ENCODE measurements at places on chromosomes 7 and 10.

DNA sequence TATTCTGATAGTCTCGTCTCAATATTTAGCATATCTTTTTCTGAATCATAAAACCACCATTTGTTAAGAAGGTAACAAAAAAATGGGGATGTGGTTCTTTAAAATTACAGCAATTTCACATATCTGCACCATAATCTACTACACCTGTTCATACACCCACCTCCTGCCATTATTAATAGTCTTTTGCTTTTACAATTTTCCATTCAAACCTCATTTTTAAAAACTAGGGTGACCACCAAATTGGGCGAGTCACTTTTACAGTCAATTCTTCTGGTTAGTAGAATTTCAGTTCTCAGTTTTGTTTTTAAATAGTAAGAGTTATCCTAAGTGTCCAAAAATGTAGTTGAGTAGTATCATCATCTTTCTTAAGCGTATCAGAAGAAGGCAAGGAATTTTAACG is 48.4 kb upstream of the GSAP start:
- DNase-seq, result no peak

GRCh38 chr10:67697724-67698131 is 1.7 kb upstream of the CTNNA3 start:
- no peak for DNase-seq

- no peak for DNase-seq
These were observed 83.5 kb downstream of the GNAT3 start for GRCh38 chr7:80428161-80429054.

GRCh38 chr10:47246406-47247147 is 53.4 kb upstream of the GDF10 start:
- no peak for DNase-seq

DNA sequence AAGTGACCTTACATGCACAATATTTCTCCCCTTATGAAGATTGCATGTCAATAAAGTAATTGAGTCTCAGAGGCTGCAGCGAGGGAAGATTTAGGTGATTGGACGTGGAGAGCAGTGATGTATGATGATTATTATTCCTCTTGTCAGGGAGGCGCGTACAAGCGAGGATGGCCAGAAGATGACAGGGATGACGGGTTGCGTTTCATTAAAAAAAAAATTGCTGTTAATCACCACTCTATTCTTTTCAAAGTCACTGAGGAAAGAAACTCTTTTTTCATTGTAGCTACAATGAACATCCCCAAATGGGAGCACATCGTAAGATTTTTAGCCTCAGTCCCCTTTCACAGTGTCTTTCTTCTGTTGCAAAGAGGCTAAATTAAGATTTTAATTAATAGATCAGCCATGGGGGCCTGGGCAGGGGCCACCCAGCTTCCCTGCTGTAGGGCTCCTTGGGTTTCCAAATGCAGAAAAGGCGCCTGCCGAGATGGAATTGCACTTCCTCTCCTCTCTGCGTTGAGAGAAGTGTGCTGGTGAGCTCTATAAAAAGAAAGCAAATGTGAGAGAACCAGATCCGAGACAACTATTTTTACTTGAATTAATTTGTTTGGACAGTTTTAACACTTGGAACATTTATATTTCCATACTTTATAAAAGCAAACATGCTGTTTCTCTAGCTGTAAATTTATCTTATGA is 998.1 kb downstream of the LRMDA start:
- no peak for DNase-seq

- DNase-seq, result no peak
These were observed 50.0 kb downstream of the PNLIPRP2 start for GRCh38 chr10:116670706-116671105.

DNA sequence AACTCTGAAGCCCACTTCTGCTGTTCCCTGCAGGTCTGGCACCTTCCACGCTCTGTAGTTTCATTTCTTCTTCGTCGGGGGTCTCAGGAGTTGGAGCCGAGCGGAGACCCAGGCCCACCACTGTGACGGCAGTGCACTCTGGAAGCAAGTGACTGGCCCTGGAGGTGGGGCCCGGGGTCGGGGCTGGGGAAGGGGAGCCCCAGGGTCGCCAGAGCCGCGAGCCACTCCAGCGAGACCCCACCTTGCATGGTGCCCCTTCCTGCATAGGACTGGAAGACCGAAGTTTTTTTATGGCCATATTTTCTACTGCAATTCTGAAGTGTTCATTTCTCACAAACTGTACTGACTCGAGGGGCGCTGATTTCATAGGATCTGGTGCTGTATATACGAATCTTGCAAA is 172.8 kb downstream of the CCDC3 start:
- DNase-seq, result no peak

GRCh38 chr10:79084012-79084971 is 15.5 kb downstream of the ZMIZ1 start:
- no peak for DNase-seq

DNA sequence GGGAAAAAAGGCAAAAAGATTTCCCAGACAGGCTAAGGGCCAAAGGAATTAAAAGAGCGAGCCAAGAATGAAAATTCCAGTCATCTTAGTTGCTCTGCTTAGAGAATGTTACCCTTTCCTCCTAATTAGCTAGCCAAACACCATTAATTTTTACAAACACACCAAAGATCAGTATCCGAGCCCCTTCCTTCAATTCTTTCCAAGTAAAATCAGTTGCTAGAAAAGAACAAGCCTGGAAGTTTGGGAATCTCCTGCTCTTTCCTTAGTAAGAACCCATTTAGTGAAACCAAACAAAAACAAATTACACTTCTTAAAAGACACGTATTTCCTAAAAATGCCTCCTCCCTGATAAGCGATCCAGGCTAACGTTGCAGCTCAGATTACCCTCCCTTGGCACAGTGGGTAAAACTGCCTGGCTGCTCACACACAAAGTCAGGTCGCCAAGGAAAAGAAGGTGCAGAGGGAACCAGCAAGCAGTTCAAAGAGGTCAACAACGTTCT is 57.1 kb upstream of the ABLIM1 start:
- DNase-seq, result no peak

DNA sequence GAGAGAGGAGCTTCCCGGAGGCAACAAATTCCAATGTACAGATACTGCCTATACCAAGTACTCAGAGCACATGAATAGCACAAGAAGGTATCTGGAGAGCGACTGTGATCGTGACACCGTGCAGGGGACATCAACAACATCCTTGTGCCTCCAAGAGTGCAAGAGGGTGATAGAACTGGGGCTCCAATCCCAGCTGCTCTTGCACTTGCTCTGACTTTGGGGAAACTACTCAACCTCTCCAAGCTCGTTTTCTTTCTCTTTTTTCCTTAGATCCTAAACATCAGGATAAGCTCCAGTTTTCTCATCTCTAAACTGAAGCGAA is 12.1 kb downstream of the RFC2 start:
- no peak for DNase-seq

DNA sequence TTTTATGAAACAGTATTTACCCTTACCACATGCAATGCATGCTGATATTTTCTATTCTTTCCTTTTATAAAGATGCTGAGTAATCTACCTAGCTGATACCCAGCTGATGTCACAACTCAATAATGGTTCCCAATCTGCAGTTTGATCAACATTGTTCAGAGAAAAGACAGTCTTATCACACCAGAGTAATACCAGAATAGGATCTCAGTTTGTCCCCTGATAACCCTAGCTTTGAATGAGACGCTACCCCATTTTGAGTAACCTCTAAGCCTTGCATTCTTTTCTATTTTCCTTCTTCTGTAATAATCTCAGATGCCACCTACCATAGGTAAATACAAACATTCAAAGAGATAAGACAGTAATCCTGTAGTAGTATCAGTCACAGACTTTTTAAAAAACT is 99.6 kb upstream of the RELN start:
- no peak for DNase-seq

DNA sequence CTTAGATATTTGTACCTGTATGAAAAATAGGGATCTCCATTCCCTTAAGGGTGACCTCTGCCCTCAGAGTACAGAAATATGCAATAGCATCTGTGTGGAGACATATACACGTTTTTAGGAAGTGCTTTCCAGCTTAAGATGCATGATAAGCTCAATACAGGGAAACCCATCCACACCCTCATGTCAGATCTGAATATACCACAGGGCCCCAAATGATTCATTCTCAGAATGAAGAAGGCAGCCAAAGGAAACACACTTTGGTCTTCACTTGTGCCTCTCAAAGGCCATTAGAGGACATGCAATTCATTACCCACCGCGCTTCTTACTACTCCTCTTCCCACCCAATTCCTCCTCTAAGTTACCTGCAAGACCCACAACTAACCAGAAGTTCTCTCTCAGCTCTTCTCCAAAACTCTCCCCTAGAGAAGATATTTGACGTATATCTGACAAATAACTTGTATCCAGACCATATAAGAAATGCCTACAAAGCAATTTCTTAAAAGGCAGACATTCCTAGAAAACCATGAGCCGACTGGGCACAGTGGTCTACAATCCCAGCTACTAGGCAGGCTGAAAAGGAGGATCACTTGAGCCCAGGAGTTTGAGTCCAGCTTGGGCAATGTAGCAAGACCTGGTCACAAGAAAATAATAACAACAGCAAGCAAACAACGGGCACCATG is 103.0 kb downstream of the OAT start:
- DNase-seq, result no peak

DNA sequence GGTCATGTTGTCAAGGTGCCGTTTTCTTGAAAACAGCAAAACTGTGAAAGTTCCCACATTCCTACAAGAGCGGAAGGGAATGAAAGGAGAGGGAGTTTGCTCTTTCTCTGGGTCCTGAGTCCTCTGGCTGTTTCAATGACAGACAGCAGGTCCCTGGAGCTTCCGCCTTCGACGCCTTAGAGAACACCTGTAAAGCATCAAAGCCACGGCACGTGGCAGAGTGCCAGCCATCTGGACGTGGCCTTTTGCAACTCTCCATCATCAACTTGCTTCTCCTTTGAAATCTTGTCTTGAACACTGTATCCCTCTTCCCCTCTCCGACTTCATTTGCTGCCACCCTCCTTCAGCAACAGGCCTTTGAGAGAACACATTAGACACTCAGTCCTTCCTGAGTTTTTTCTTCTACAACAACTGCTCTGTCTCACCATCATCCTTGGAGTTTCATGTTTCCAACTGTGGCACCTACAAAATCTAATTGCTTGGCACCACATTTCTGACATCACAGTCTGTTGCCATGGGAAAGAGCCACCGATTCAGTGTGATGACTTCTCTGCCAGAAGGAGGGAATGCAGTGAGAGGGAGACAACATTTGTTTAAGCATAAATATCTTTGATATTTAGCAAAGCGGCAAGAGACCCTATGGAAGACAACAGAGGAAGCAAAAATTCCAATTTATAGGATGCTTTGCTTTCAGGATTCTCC is 204.9 kb upstream of the PTER start:
- no peak for DNase-seq

- no peak for DNase-seq
These were observed 56.3 kb downstream of the POU6F2 start for GRCh38 chr7:39033885-39034624.

DNA sequence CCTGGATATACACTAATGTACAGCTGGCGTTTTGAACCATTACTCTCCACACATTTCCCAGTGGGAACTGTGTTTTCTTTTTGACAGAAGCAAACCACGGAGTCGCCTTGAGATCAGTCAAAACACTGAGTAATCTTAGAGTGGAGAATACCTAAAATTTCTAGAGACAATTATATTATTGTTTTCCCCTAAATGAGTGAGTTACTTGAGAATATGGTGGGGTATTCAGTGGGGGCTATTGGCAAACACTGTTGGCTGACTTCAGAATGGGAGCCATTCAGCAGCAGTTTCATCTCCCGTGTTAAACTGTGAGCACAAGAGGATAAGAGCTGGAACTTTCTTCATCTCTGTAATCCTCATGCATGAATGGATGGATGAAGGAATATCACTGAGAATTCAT is 6.2 kb downstream of the IL2RA start:
- DNase-seq, result no peak

- DNase-seq, result no peak
These were observed 144.5 kb upstream of the PTN start for GRCh38 chr7:137488038-137488437.

DNA sequence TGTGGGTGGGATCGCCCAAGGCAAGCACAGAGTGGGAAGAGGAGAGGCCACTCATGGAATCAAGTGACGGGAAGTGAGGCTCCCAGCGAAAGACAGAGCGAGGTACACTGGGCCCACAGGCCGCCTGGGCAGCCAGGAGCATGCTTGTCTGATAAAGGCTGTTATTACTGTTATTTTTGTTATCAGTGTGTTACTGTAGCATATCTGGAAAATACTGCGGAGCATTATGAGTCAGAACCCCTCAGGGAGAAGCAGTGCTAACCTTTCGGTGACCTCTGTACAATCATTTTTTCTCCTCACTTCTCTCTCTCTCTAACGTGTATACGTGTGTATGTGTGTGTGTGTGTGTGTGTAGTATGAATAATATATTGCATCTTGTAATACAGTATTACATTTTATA is 3.8 kb upstream of the TCERG1L start:
- no peak for DNase-seq

DNA sequence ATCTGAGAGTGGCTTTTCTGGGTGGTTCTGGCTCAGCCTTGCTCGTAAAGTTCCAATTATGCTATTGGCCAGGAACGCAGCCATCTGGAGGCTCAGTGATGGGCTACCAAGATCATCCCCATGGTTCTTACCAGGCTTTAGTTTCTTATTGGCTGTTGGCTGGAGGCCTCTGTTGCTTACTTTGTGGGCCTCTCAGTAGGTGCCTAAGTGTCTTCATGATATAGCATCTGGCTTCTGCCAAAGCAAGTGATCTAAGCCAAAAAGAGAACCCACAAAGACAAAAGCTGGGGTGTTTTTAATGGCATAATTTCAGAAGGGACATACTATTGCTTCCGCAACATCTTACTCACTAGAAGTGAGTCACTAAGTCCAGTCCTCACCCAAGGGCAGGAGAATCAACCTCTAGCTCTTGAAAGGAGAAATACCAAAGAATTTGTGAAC is 132.0 kb upstream of the MDFIC start:
- no peak for DNase-seq

DNA sequence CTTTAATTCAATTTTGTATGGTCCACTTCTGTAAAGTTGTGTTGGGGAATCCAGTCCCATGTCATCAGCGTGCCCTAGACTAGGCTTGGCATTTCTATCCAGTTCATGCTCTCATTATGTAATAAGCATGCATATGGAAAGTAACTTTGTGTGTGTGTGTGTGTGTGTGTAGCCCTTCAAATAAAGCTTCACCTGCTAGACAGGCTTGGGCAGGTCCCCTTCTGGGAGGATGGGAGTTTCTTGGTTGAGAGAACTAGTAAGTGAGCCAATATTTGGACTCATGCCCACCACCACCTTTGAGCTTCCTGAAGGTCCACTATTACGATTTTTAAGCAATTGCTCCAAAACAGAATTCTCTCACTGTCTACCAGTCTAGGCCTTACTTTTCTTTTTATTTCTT is 6.9 kb downstream of the BZW2 start:
- DNase-seq, result no peak

GRCh38 chr7:78368771-78369170 is 570.2 kb downstream of the PHTF2 start:
- DNase-seq, result no peak

- no peak for DNase-seq
These were observed 21.6 kb downstream of the GPAM start for GRCh38 chr10:112161757-112162518.

DNA sequence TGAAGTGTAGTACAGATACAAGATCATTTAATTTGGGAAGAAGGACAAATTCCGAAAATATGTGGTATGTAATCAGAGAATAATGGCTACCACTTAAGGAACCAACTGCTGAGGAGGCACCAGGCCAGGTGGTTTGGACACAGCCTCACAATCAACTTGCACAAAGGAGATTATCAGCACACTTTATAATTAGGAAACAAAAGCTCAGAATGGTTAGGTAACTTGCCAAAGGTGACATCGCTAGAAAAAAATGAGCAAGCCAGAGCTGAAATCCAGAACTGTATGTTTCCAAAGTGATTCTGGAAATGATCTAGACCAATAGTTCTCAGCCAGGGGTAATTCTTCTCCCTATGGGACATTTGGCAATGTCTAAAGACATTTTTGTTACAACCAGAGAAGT is 36.6 kb downstream of the ERCC6 start:
- no peak for DNase-seq

GRCh38 chr10:78351809-78352208 is 318.1 kb downstream of the RPS24 start:
- DNase-seq, result no peak

Measured in activated T-helper 1 cell treated with anti-CD3 and anti-CD28 coated beads, Interleukin-2, amount 50 U/mL, for 16 hours (primary cell).